ENCODE measurements at places on chromosomes 3 and 15.
A peak's percentile ranks its signal among the peaks of the same experiment; 100 is the strongest.

DNA sequence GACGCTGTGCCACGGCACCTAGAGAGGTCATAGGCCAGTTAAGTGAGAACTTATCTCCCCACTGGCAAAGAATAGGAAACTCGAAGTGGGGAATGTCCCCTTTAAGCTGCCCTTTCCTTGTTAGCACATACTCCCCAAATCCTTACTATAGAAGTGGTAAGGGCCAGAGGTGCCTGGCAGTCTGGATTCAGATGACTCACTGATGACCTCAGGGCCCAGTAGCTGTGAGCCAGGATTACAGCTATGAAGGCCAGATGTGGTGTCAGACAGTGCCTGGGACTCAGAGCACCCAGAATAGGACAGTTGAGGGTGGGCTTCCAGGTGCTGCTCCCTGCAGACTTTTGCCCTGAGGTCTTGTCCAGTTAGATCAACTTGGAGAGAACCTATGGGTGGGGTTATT is 37.7 kb downstream of the PDIA5 start:
- no peak for DNase-seq

DNA sequence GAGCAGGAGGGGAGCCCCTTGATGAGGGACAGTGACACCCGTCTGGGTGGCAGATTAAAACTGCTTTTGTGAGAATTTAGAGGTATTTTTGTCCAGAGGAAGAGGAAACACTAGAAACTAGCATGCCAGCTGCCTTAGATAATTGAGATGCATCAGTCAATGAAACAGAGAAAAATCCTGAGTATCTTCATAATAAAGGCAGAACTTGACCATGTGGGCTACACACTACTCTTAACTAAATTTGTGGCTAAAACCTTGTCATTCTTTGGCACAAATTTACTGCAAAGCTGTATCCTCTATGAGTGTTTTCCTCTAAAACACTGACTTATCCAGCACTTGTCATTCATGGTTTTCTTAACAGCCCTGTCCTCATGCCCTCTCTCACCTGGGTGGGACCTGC is 259.7 kb upstream of the TPM1 start:
- DNase-seq: no peak

GRCh38 chr15:65638681-65639089 is 16.9 kb downstream of the SLC24A1 start:
- peak; percentile 57 for DNase-seq

GRCh38 chr3:54882129-54882833 is 45.6 kb downstream of the LRTM1 start:
- no peak for DNase-seq

DNA sequence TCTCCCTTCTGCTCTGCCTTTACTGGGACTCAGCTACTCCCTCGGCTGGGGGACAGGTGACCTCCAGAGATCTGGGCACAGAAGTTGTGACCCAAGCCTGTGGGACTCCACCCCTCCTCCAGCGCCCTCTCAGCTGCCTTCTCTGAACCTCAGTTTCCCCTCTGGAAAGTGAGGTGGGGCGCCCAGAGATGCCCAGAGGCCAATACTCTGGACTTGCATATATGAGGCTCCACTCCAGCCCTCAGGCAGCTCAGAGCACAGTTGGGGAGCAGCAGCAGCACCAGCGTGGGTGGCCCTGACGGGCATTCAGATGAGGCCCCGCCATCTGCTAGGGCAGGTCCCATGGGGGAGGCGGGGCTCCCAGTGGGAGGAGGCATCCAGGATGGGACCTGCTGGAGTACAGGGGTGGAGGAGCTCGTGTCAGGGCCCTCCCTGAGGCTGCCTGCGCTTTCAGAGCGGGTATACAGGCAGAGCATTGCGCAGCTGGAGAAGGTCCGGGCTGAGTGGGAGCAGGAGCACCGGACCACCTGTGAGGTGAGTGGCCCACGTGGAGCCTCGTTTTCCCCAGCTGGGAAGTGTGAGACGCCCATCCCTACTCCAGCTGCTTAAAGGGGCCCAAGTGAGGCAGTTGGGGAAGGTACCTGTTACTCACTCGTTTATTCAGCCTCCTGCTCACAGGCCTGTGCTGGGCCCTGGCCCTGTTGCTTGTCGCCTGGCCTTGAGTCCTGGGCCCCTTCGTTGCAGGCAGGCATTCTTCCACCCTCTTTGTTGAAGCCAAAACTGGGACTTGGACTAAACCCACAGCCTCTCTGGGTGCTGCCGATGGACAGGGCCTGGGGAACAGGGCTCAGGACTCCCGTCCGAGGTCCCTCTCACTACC is 35.4 kb downstream of the PSTPIP1 start:
- no peak for DNase-seq

- DNase-seq: no peak
Measured at GRCh38 chr3:104941785-104942184, 424.9 kb upstream of the ALCAM start.

DNA sequence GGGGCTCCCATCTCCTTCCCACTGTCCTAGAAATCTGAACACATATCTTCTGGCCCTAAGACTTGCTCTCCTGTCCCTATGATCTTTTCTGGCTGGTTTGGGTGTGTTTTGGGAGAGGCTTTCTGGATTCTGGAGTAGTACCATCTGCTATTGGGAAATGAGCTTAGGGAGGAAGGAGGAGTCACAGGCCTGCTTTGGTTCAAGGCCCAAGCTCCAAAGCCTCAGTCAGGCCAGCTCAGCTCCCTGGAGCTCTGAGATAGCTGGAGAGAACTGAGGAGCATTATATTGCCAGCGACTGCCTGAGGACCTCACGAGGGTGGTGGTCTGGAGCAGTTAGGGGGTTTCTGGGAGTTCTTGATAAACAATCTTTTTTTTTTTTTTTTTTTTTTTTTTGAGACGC is 18.7 kb downstream of the RASGRF1 start:
- DNase-seq: no peak

DNA sequence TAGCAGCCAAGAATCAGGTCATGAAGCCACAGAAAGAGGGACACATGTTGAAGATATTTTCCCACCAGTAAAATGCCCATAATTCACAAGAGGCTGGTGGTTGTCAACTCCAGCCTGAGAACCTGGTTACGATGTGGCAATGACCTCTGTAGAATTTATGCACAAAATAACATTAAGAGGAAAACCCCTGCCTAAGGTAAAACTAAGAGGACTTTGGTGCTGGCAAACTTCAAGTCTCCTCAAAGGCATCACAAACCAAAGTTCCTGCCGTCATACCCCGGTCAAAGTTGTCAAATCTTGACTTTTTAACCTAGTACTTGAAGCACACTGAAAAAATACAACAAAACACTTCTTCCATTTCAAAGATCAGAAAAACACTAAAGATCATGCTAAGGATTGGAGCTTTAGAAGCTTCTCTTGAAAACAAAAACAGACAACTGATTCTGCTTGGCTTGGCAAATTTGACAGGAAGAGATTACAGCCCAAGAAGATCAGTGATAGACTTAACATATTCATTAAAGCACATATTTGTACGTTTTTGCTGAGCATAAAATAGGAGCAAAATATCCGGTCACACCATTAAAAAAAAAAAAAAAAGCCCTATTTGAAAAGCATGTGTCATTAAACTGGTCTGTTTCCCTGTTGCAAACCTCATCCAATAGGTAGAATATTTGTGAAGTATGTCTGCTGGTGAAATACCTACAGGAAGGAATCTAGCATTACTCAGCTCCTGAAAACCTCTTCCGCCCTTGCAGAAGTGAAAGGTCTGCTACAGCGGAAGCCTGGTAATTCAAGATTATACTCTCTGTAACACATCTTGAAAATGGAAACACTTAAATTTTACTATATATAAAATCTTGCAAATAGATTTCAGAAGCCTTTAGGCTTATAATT is 22.8 kb downstream of the EIF4E3 start:
- no peak for DNase-seq

GRCh38 chr3:47932421-47932820 is 83.8 kb downstream of the MAP4 start:
- DNase-seq: no peak

- DNase-seq: no peak
Measured at GRCh38 chr15:23424111-23424904, 22.7 kb downstream of the GOLGA6L2 start.
